Stimulated activated CD4-positive, alpha-beta T cell treated with anti-CD3 and anti-CD28 coated beads, Interleukin-4, amount 100 ng/mL, for 48 hours (primary cell): ENCODE measurements at places on chromosomes 11 and 22.

DNA sequence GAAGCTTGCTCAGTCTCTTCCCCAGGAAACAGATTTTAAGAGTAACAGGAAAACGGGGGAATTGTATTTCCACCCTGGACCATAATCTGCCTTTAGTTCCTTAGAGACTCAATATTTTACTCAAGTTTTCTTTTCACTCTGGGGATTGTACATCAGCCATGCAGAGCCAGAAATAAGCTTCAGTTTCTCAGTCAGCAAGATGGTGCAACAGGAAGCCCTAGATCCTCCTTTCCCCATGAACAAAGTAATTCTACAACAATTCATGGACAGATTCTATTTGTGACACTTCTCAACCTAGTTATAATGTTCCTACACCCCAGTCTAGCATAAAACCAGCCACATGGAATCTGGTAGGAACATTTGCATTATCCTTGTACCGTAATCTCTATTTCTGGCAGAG lies 24.7 kb downstream of the OR8B2 start:
- DNase-seq: no peak

GRCh38 chr11:68714060-68714856 lies 29.9 kb downstream of the GAL start:
- DNase-seq: no peak

- DNase-seq: no peak
Measured at GRCh38 chr11:1108246-1108900, 33.7 kb downstream of the MUC2 start.

DNA sequence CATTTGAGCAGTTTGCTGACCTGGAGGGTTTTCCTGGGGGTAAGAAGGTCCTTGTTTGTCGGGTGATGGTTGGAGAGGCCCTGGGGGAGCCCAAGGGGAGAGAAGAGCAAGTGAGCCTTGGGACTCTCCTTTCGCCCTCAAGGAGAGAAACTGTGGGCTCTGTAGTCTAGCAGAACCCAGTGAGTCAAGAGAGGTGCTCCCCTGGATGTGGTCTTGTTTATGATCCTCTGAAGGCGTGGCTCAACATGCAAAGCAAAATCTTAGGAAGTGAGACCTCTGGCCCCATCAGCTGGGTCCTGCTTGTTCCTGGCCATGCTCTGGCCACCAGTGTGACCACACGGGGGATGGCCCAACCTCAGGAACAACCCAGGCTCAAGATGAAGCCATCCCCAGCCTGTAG lies 66.5 kb upstream of the ALX4 start:
- no peak for DNase-seq

- DNase-seq: no peak
Measured at GRCh38 chr11:35228328-35228725, 89.4 kb downstream of the CD44 start.

DNA sequence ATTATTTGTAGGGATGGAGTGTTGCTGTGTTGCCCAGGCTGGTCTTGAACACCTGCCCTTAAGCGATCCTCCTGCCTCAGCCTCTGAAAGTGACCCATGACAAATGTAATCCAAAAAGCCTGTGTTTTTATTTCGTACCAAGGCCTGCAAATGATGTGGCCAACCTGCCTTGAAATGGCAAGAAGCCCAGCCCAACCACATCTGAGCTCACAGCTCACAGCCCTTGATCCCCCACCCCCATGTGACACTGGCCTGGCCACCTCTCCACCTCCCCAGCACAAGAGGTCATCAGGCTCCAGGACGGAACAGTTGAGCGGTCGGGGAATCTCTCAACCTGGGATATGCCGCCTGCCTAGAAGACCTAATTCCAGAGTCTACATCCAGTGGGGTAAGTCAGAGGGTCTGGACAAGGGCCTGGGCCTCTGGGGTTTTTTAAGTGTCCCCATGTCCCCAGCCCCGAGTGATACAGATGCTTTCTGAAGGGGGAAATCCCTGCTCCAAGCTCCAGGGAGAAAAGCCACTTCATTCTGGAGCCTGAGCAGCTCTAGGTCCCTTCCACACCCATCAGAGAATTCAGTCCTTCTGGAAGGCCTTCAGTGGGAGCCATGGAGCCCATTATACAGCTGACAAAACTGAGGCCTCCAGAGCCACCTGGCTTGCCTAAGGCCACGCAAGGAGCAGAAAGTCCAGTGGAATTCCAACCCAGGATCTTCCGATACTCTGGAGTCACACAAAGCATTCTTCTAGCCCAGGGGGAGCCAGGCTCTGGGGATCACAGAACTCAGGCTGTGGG lies 70.7 kb downstream of the MN1 start:
- no peak for DNase-seq

GRCh38 chr11:62273789-62274275 lies 3.9 kb downstream of the SCGB2A2 start:
- no peak for DNase-seq

DNA sequence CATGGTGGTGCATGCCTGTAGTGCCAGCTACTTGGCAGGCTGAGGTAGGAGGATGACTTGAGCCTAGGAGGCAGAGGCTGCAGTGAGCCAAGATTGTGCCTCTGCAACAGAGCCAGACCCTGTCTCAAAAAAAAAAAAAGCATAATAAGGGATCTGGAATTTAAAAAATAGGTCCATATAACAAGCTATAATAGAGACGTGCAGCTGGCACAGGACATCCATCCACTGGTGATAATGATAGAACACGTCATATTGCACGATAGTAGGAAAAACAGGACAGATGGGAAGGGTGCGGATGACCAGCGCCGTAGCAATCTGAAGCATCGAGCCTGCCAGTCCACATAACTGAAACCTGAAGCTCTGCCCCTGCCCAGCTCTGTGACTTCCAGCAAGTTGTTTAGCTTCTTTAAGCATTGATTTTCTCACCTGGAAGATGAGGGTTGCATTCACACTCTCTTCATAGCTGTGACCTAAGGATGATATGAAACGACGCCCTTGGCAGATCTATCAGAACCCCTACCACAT lies 60.3 kb upstream of the PRODH start:
- no peak for DNase-seq

DNA sequence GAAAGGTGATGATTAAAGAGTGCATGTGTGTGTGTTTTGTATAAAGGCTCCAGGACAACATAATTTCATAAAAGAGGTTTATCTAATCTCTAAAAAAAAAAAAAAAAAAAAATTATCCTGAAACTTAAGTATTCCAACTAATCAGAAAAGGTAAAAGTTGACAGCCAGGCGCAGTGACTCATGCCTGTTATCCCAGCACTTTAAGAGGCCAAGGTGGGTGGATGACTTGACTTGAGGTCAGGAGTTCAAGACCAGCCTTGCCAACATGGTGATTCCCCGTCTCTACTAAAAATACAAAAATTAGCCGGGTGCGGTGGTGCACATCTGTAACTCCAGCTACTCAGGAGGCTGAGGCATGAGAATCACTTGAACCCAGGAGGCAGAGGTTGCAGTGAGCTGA lies 632.7 kb upstream of the CHORDC1 start:
- DNase-seq: no peak

GRCh38 chr22:46569055-46569847 lies 31.8 kb upstream of the CELSR1 start:
- DNase-seq: no peak

- DNase-seq: no peak
Measured at GRCh38 chr11:73077454-73077853, 64.7 kb downstream of the FCHSD2 start.

DNA sequence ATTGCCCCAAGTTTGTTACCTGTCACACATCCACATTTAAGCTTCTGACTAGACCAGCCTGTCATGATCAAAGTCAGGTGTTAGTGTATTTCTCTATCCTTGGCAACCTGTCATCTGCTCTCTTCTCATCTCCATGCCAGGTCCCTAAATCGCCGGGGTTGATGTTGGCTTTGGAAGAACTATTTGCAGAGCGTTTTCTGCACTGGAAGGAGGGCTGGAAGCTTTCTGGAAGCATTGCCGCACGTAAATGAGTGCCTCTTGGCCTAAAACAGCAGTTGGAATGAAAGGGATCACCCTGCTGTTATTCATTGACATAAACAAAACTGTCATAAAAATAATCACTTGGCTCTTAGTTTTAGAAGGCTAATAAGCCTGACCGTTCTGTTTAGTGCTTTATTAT lies 1.4 kb downstream of the TTC12 start:
- DNase-seq: no peak

- no peak for DNase-seq
Measured at GRCh38 chr11:130102301-130103249, 32.9 kb downstream of the APLP2 start.

DNA sequence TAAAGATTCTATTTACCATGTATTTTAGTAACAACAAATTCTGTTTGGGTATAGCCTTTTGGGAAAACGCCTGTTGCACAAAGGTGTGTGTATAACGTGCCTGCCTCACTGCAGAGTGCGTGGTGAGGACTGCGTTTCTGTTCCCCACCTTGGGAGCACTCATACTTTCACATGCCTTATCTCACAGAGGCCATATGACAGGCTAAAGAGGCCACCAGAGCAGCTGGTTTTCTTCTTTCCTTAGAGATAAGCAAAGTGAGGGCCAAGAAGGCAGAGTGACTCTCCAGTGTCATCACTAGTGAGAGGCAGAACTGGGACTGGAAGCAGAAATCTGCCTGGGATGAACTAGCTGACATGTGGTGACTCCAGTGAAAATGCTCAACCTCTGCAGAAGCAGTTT lies 369.2 kb upstream of the NARS2 start:
- DNase-seq: no peak

GRCh38 chr11:28899706-28900105 lies 791.5 kb downstream of the METTL15 start:
- DNase-seq: no peak

GRCh38 chr11:107562647-107563208 lies 2.8 kb downstream of the ALKBH8 start:
- DNase-seq: no peak

DNA sequence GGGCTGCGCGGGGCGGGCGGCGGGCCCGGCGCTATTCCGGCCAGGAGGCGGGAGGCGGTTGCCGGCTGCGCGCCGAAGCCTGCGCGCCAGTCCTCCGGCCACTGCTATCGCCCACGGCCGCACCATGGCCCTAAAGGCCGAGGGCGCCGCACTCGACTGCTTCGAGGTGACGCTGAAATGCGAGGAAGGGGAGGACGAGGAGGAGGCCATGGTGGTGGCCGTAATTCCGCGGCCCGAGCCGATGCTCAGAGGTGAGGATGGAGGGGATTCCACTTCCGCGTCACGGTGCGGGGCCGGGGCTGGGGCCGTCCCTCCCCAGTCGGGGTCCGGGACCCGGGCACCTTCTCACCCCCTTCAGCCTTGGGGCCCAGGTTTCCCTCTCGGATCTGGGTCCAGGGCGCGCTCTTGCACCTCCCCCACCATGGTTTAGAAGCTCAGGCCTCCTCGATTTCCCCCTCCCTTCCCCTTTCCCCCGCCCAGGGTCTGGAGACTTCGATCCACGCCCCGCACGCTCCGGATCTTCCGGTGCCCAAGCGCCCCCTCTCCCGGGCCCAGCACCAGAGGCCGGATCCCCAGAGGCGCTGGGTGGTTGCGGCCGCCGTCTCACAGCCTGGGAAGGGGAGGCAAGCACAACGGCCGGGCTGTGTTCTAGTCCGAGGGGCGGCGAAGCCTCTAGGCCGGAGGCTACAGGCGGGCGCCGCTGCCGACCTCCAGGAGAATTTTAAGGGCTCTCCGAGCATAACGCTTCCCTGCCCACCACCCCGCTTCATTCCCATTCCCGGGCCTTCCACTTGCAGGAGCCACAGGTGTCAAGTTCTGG lies 517 bp downstream of the SPINDOC start:
- DNase-seq: peak; percentile 25

- DNase-seq: no peak
Measured at GRCh38 chr22:45008751-45009605, 827 bp downstream of the PHF21B start.

GRCh38 chr22:17954200-17954859 lies 70.0 kb downstream of the MICAL3 start:
- no peak for DNase-seq

GRCh38 chr22:49948958-49949913 lies 11.3 kb upstream of the PIM3 start:
- no peak for DNase-seq

DNA sequence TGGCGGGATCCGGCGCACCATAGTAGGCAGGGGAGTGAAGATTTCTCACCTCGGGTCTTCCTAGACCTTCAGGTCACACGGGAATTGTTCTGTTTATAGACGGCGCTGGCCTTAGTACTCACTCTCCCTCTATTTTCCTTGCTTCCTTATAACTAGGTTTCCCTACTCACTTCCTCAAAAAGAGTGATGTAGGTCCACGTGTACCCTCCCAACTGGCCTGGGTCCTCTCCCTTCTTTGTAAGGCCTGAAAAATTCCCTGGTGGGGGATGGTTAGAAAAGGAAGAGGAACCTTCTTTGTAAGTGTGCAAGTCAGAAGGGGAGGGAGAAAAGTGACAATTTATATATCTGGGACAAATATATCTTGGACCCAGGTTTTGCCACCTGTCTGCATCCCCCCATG lies 2.9 kb upstream of the TMEM9B start:
- DNase-seq: no peak

GRCh38 chr22:45072322-45072903 lies 62.6 kb upstream of the PHF21B start:
- DNase-seq: no peak

DNA sequence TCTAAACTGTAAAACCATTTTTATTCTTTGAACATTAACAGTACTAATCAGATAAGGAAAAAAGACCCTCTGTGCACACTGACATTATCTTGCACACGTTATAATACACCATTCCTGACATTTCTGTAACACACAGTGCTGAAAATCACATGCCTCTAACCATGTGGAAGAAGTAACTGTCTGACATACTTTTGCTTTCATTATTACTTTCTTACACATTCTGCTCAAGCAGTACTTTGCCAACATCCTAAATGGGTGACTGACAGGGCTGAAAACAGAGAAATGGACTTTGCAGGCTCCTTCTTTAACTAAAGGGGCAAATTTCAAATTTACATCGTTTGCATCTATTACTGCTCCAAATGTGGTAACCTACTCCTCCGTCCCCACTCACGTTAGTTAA lies 22.8 kb upstream of the TP53AIP1 start:
- DNase-seq: no peak

GRCh38 chr11:104380358-104380757 lies 216.4 kb upstream of the PDGFD start:
- DNase-seq: no peak

DNA sequence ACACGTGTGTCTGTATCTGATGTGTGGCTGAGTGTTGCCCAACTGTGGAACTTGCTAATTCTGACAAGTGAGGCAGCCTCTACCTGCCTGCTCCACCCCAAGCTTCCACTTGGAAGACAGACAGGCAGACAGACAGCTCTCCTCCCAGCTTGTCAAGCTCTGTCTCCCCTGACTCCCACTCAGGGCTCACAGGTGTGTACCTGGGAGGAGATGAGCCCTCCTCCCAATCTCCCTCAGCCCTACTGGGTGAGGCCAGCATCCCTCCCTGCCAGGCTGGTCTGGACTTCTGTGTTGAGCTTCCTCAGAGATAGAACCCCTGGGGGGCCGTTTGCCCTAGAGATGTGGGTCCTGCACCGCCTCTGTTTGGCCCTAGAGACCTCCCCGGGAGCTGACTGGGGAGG lies 1.0 kb upstream of the CHRM1 start:
- no peak for DNase-seq

DNA sequence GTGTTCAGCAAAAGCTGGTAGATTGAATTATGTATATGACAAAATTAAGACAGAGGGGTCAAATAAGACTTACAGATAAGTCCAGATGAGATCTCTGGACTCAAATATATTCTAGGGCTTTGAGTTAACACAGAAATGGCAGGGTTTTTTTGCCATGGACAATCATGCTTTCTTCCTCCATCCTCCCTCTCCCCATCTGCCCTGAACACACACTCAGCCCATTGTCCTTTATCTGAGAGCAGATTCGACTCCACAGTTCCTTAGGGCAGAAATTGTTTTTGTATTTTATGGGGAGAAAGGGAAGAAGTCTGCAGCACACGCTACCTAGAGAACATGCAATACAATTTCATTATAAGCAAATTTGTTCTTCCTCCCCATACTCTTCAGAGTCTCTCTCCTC lies 86.8 kb downstream of the SLC1A2 start:
- DNase-seq: no peak

GRCh38 chr11:112724496-112724790 lies 236.8 kb upstream of the NCAM1 start:
- DNase-seq: no peak
